ENCODE measurements at places on chromosomes 16 and 17.
A peak's percentile ranks its signal among the peaks of the same experiment; 100 is the strongest.

DNA sequence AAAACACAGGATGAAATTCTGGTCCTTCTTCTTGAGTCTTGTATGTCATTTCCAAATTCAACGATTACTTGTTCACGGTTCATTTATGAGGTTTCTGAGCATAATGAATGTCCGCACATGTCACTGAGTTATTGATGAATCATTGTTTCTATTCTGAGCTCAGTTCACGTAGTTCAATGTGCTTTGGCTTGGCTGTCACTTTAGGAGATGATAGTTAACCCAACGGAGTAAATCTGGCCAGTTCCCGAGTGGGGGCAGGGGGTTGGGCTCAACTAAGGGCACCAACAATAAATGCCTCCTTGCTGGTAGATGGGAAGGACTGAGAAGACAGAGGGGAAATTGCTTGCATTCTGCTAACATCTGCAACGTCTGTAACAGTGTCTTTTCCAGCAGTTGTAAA, 239.4 kb upstream of the HSBP1 start:
- DNase-seq = no peak

- peak; percentile 33 for DNase-seq
Observed at GRCh38 chr17:7710301-7710700, 5.3 kb downstream of the EFNB3 start.

- no peak for DNase-seq
Observed at GRCh38 chr16:14263769-14264168, 192.7 kb downstream of the MRTFB start.

GRCh38 chr16:75943705-75944514, 217.6 kb upstream of the CPHXL start:
- DNase-seq = no peak

GRCh38 chr17:74149597-74150427, 53.7 kb upstream of the RPL38 start:
- no peak for DNase-seq

DNA sequence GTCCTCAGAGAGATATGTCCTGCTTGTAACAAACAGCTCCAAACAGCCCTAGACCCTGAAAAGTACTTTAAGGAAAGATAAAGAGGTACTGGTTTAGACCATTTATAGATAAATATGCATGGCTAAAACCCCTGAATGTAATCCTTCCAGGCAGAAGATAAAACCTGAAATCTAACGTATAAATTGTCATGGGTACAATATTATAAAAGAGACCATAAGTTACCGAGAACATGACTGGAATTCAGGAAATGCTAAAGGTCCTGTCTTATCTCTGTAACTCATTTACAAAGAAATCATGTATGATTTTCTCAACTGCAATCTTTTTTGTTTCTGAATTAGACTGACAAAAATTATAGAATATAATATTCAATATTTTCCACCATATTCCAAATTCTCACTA, 9.2 kb upstream of the KANSL1 start:
- no peak for DNase-seq

DNA sequence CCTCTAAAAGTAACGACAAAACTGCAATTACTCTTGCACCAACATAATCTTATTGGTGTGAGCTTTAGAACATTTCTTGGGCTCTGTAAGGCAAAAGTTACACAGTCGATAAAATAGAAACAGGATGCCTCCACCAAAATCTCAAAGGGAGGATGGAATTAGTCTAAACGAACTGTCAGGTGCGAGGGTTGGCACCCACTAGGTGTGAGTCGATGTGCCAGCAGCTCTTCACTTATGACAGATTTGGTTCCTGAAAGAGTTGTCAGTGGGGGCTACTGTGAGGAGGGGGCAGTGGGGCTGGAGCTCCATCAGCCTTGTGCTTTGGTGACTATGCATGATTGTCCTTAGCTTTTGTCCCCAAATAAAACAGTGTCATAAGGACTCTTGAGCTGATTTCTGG, 422.9 kb downstream of the TMEM114 start:
- DNase-seq = no peak

GRCh38 chr16:87033541-87034300, 283.5 kb downstream of the C16orf95 start:
- no peak for DNase-seq

DNA sequence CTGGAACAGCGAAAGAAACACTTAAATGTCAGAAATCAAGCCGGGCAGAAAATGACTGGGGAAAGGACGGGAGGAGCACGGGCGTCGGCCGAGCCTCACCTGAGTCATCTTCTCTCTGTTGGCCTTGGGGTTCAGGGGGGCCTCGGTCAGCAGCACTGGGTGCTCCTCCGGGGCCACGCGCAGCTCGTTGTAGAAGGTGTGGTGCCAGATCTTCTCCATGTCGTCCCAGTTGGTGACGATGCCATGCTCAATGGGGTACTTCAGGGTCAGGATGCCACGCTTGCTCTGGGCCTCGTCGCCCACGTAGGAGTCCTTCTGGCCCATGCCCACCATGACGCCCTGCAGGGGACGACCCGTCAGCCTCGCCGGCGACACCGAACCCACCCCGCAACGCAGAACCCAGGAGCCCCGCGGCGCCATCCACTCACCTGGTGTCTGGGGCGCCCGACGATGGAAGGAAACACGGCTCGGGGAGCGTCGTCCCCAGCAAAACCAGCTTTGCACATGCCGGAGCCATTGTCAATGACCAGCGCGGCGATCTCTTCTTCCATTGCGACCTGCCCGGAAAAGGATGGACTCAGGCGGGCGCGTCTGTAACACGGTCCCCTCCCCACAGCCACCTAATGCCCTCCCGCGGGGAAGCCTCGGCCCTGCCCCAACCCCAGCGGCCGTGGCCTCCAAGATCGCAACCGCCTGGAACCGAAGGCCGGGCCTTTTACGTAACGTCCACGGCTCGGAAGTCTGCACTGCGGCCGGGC, 616 bp downstream of the ACTG1 start:
- DNase-seq = peak; percentile 52

- DNase-seq = no peak
Observed at GRCh38 chr16:57513371-57514102, 22.8 kb downstream of the CCDC102A start.

DNA sequence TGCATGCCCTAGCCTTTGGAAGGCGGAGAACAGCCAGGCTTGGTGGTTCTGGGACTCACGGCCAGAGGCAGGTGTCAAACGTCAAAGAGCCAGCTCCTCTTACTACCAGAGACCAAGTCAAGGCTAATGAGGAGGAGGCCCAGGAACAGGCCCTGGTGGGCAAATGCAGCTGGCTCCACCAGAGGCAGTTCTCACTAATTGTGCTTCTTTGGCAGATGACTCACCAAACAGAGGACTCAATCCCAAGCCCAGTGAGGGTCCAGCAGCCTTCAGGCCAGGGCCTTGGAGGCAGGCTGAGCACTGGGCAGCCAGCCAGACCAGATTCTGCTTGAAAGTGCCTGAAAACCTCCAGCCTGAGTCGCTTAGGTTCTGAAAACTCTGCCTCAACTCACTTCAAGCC, 336.5 kb upstream of the CDH5 start:
- DNase-seq = no peak

GRCh38 chr17:41695954-41696757, 7.5 kb downstream of the EIF1 start:
- DNase-seq = peak; percentile 90

DNA sequence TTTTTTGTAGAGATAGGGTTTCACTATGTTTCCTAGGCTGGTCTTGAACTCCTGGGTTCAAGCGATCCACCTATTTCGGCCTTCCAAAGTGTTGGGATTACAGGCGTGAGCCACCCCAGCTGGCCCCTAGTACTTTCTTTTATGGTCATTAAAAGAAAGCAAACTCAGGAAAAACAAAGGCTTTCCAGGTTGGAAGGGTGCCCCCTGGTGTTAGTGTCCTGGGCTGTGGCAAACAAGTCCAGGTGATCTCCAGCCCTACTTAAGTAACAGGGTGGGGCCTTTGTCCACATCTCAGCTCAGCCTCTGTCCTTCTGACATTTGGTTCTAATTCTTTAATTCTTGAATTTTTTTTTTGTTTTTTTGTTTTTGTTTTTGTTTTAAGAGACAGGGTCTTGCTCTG, 6.9 kb downstream of the IGFBP4 start:
- peak; percentile 55 for DNase-seq

DNA sequence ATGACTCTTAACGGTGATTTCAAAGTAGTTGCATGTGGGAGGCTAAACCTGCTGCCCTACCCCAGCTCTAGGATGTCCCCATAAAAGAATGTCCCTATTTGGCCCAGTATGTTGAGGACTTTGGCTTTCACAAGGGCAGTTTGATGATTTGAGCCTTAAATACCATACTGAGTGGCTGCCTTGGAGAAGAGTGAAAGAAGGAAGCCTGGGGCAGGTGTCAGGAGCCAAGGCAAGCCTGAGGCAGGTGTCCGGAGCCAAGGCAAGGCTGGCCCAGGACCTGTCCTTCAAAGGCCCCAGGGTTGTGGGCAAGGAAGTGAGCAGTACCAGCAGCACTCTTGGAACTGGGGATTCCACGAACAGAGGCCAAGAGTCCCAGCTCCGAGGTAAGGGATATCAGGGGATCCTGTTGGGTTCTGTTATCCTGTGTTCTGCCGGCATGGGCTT, 18.6 kb downstream of the ST6GALNAC2 start:
- DNase-seq = peak; percentile 21

- DNase-seq = no peak
Observed at GRCh38 chr17:48052956-48053757, 5.0 kb downstream of the NFE2L1 start.

DNA sequence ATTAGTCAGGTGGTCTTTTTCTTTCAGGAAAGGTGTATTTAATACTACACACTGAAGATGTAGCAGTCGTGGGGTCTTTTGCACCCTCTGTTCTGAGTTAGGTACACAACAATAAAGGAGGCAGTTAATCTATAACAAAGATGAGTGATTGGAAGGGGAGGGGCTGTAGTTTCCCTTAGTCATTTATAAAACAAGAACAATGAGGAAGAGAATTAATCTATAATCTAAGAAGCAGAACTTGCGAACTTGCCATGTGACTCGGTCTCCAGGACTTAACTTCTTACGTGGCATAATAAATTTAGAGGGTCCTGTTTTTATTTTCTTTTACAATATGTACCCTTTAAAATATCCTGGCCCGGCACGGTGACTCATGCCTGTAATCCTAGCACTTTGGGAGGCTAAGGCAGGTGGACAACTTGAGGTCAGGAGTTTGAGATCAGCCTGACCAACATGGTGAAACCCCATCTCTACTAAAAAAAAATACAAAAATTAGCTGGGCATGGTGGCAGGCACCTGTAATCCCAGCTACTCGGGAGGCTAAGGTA, 8.6 kb upstream of the APPBP2 start:
- no peak for DNase-seq

- DNase-seq = no peak
Observed at GRCh38 chr16:86127366-86127765, 228.4 kb downstream of the IRF8 start.

- peak; percentile 74 for DNase-seq
Observed at GRCh38 chr16:30941600-30942425, 7.1 kb upstream of the ORAI3 start.

- DNase-seq = peak; percentile 88
Observed at GRCh38 chr16:81817789-81818567, 38.9 kb downstream of the PLCG2 start.
